ENCODE measurements at places on chromosomes 1 and 21. TPM values are rescaled to one million over a fixed set of nuclear protein-coding genes. Genes with fewer than 3 reads are reported as not detected.

The MAEL gene
- total RNA-seq, result not detected

The UMODL1 gene
- 3.2 TPM for total RNA-seq

The PRPF38A gene
- 25.5 TPM for total RNA-seq

The FMOD gene
- total RNA-seq, result 16.2 TPM

The FAM110D gene
- total RNA-seq, result 9.4 TPM

The FAM72D gene
- not detected for total RNA-seq

The FMO2 gene
- not detected for total RNA-seq

The GBP6 gene
- total RNA-seq, result not detected

The LPAR3 gene
- total RNA-seq, result 3.5 TPM

The S100A8 gene
- total RNA-seq, result not detected

The OR14A2 gene
- total RNA-seq, result not detected

The KCND3 gene
- total RNA-seq, result 3.0 TPM

The WDR64 gene
- not detected for total RNA-seq

The PRDM15 gene
- 6.4 TPM for total RNA-seq

The OR2L13 gene
- not detected for total RNA-seq

The COA7 gene
- total RNA-seq, result 12.7 TPM

The WNT3A gene
- not detected for total RNA-seq

The TSTD1 gene
- 183 TPM for total RNA-seq

The LGR6 gene
- 1.6 TPM for total RNA-seq

The CCDC30 gene
- 0.80 TPM for total RNA-seq

The DISC1 gene
- total RNA-seq, result 11.1 TPM

The TMEM201 gene
- 6.2 TPM for total RNA-seq

The FCGR3A gene
- total RNA-seq, result 6.4 TPM

The ERG gene
- total RNA-seq, result 4.1 TPM

The KIF14 gene
- 0.64 TPM for total RNA-seq

The OLIG2 gene
- not detected for total RNA-seq

The BROX gene
- 39.3 TPM for total RNA-seq

All from transverse colon (tissue), 4 donors.